ENCODE measurements at places on chromosomes 11 and 22.

DNA sequence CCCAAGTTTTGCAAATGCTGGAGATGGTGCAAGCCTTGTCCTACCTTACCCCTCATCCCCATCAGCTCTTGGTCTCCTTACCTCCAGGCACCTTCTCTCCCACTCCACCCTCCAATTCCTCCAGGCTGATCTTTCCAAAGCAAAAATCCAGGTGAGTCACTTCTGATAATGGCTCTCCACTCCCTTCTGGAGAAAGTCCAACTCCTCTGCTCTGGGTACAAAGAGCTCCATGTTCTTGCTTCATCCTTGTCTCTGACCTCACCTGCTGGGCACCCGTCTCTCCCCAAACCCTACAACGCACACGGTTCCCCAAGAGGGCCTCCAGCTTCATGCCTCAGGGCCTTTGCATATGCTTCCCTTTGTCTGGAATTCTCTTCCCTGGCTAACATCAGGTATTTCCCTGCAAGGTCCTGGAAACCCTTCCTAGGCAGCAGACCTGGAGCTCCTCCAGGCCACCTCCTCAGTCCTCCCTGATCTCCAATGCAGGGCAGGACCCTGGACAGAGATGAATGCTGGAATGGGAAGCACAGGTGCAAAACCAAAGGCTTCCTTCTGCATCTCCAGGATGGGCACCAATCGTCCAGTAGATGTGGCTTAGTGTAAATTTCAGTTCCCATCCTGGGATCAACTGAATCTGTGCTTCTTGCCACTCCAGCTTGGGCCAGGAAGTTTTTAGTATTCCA lies 22.7 kb downstream of the IFT27 start:
- DNase-seq, result no peak

GRCh38 chr22:32119568-32120235 lies 39.4 kb downstream of the C22orf42 start:
- no peak for DNase-seq

DNA sequence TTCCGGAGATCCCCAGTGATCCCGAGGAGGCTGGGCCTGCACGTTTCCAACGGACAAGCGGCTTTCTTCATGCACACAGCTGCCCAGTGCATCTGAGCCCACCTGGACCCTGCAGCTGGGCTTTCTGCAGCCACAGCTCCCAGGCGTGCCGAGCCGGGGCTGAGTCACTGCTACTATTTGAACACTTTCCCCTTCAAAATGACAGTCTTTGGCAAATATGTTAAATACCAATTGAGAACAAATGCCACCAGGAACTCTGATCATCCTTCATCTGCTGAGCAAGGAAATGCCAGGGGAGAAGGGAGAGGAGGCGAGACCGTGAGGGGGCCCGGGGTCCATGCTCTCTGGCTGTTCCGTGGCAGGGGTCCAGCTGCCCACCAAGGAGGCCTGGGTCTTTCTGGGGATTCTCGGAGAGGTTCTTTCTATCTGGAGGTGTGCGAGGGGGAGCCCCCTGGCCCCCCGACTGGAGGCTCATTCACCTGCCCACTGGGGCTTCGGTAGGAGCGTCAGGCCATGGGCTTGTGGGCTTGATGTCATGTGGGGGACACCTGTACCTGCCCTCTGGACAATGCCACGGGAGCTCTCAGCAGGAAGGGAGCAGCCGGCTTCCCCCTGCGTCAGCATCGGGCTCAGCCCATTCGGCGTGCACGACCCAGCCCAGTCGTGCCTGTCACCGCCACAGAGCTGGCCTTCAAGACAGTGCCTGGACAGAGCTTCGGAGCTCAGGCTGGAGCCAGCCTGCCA lies 159.6 kb downstream of the CTTN start:
- no peak for DNase-seq

- no peak for DNase-seq
Measured at GRCh38 chr11:96229354-96229977, 113.5 kb downstream of the MAML2 start.

DNA sequence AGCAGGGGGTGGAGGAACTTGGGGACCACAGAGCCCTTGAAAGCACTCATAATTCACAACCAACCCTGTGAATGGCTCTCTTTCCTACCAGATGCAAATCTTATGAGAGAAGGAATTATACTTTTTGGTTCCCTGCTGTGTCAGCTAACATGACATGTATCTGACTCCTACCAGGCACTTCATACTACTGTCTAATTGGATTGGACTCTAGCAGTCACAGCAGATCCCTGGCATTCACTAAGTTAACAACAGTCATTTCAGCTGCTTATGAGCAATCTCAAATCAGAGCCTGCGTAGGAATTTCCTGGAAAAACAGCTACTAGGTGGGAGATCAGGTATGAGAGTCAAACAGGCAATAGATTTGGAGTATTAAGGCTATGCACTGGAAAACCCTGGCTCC lies 11.1 kb upstream of the ENDOD1 start:
- no peak for DNase-seq

GRCh38 chr22:46974077-46974476 lies 211.6 kb downstream of the TBC1D22A start:
- DNase-seq, result no peak

DNA sequence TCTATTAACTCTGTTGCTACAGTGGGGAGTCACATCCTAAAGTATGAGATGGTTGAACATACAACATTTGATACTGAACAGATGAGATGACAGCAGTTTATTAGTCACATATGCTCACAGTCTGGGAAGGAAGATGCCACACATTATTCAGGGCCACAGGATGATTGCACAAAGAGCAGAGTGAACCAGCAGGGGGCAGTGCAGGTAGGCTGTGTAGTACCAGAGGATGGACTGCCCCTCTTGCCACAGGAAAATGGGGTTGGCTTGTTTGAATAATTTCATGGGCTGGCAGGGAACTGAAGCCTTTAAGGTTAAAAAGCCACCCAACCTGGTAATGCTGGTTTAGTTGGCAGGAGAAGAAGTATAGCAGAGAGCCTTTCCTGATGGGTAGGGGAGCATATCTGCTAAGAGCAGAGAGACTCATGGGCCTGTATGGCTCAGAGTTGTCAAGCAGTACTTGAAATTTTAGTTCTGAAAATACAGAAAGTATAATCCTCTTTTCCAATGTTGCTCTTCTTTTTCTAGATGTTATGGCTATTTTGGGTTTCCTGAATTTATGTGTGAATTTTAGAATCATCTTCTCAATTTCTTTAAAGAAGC lies 180.4 kb upstream of the B3GAT1 start:
- peak; percentile 14 for DNase-seq

DNA sequence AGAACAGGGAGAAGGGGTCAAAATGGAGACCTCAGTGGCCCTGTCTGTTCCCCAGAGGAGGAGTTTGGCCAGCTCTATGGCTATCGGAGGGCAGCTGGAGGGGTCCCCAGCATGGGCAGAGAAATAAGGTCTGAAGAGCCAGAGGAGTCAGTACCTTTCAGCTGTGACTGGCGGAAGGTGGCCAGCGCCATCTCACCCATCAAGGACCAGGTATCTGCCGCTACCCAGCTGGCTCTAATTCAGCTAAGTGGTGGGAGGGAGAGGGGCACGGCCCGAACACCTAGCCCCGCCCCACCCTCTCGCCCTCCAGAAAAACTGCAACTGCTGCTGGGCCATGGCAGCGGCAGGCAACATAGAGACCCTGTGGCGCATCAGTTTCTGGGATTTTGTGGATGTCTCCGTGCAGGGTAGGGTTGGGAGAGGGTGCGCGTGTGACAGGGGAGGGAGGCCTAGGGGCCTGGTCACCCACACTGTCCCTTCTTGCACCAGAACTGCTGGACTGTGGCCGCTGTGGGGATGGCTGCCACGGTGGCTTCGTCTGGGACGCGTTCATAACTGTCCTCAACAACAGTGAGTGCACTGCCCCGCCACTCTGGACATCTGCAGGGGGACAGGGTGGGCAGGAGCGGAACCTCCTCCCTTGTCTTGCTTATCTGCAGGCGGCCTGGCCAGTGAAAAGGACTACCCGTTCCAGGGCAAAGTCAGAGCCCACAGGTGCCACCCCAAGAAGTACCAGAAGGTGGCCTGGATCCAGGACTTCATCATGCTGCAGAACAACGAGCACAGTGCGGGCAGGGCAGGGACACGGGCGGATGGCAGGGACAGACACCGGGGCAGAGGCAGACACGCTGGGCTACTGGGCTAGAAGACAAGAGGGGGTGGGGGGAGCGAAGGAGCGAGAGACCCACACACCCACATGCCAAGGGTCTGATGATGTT lies 2.8 kb downstream of the CTSW start:
- DNase-seq, result no peak

GRCh38 chr11:16945671-16946469 lies 68.3 kb downstream of the PLEKHA7 start:
- DNase-seq, result no peak
